Activated CD4-positive, alpha-beta T cell treated with anti-CD3 and anti-CD28 coated beads, Interleukin-2, amount 10 ng/mL, durations not matched to agents 7 days and 5 days (primary cell): ENCODE measurements at places on chromosomes 5 and 9.

DNA sequence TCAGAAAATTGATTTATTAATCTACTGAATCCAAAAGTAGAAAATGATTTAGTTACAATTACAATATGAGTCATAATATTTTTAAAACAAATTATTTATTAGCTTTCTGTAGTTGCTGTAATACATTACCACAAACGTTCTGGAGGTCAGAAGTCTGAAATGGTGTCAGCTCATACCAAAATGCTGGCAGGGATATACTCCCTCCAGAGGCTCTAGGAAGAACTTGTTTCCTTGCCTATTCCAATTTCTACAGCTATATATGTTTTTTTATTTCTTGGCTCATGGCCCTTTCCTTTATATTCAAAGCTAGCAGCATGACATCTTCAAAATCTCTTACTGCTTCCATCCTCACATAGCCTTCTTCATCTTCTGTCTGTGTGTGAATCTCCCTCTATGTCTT lies 667.9 kb upstream of the ITGA1 start:
- no peak for DNase-seq

GRCh38 chr9:2180154-2180553 lies 165.0 kb downstream of the SMARCA2 start:
- no peak for DNase-seq

- DNase-seq = no peak
These were observed 315.3 kb upstream of the PTGER4 start for GRCh38 chr5:40364441-40364840.

DNA sequence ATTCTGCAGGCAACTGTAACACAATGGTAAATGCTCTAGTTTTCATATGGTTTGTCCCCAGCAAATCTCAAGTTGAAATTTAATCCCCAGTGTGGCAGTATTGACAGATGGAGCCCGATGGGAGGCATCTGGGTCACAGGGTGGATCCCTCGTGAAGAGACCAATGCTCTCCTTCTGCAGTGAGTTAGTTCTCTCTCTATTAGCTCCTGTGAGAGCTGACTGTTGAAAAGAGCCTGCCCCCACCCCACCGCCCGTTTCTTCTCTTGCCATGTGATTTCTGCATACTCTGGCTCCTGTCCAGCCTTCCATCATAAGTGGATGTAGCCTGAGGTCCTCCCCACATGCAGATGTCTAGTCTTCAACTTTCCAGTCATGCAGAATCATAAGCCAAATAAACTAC lies 27.0 kb downstream of the IARS1 start:
- no peak for DNase-seq

DNA sequence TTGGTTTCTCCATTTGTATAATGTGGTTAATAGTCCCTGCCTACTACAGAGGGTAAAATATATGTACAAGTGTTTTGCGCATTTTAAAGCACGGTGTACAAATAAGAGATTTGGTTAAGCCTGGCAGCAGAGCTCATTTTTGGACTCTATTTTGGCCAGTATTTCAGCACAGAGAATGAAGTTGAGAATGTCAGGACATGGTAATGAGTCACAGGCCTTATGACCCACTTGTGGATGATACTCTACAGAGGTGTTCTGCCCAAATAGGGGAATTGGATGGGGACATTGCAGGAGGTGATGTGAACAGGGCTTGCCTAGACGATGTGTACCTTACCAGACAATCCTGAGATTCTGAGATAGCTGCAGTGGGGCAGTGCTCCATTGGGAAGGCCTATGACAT lies 50.6 kb downstream of the MELK start:
- no peak for DNase-seq

DNA sequence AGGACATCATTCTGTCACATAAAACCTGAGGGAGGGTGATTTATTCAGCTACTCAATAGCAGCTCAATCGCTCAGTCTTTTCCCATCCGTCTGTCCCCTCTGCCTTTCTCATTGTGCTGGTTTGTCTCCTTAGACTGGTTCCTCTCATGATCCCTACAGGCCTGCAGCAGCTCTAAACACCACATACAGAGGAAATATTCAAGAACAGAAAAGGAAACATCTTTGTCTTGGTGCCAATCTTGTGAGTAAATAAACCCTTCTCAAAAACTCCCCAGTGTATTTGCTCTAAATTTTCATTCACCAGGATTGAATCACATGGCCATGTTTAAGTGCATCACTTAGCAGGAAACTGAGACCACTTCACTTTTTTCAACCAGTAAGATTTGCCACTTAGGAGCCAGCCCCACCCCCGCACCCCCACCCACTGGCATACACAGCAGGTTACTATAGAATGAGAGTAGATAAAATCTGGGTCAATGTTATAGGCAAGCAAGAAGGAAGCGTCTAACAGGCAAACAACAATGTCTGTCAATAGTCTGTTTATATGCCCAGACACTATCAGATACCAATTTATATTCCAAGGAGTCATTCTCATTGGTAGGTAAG lies 895.5 kb upstream of the DMAC1 start:
- DNase-seq = no peak

- DNase-seq = no peak
These were observed 56.4 kb downstream of the SH3TC2 start for GRCh38 chr5:149006426-149006825.
